CD4-positive, alpha-beta T cell treated with Interleukin-15 for 4 hours (primary cell): ENCODE measurements at places on chromosomes 16 and 17.

- no peak for DNase-seq
Measured at GRCh38 chr16:8889893-8890548, 7.9 kb downstream of the LITAFD start.

DNA sequence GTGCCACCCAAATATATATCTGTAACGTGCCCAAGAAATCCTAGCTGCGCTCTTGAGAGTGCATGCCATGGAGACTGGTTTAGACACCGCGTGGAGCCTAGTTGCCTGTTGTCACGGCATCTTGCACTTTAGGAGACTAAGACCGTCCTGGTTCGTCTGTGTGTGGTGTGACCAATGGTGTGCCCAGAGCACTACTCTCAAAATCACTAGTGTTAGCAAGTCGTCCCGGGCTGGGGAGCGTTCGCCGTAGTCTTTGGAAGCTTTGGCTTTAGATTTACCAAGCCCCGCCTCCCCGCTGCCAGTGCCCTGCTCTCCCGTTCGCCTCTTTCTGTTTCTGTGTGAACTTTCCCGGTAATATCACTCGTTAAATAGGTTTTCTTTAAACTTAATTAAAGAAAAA is 27.0 kb downstream of the CLUH start:
- DNase-seq, result no peak

- no peak for DNase-seq
Measured at GRCh38 chr17:47757386-47757785, 24.4 kb downstream of the TBX21 start.

DNA sequence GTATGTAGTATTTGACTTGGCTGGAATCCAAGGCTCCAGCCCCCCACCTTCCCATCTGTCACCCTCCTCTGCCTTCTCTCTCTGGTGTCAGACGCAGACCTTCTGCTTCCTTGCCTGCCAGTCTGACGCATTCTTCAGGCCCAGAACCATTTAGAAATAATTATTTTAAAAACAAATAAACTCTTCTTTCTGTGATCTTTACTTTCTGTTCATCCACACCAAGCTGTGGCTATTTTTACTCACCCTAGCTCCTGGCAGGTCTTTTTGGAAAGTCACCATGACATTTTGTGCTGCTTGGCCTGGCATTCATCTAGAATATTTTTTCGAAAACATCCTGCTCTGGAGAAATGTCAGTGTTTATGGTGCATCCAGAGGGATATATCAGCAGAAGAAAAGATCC is 330.7 kb upstream of the ASIC2 start:
- DNase-seq, result no peak

DNA sequence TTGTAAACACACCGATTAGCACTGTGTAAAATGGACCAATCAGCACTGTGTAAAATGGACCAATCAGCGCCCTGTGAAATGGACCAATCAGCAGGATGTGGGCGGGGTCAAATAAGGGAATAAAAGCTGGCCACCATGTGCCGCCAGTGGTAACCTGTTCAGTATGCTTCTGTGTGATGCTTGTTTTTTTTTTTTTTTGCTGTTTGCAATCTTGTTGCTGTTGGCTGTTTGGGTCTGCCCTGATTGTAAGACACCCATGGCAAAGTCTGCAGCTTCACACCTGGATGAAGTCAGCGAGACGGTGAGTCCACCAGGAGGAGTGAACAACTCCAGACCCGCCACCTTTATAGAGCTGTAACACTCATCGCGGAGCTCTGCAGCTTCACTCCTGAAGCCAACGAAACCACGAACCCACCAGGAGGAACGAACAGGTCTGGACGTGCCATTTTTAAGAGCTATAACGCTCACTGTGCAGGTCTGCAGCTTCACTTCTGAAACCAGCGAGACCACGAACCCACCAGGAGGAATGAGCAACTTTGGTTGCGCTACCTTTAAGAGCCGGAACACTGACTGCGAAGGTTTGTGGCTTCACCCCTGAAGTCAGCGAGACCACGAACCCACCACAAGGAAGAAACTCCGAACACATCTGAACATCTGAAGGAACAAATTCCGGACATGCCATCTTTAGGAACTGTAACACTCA is 85.0 kb upstream of the MED9 start:
- DNase-seq, result peak; percentile 78

DNA sequence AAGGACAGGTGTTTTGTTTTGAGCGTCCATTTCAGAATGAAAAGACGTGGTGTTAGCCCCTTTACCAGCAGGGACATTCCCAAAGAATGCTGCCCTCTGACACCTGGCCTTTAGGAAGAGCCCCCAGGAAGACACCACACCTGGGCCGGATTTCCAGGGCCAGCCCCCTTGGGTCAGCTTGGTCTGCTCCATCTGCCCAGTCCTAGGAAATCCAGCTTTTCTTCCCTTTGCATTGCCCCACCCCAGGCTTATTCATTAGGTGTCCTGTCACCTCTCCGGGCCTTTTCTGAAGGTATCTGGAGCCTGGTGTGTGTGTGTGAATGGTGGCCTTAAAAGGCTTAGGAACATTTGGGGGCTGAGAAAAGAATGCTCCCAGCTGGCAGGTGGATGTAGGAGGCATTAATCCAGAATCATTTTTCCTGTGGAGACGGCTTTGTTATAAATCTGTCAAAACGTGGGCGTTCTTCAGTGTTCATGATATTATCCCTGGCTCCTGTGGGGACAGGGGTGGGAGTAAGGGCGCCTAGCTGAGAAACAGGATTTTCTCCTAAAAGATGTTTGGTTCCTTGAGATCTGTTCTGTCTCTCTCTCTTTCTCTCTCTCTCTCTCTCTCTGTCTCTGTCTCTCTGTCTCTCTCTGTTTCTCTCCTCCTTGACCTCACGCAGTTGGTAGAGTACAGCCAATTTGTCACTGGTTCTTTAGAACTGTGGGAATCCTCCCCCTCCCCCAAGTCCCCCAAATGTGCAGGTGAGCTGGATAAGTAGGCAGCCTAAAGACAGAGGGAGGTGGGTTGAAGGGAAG is 84.0 kb downstream of the NTN1 start:
- DNase-seq, result no peak

GRCh38 chr17:39208136-39208535 is 8.1 kb downstream of the RPL19 start:
- no peak for DNase-seq

- no peak for DNase-seq
Measured at GRCh38 chr16:49644145-49644463, 211.8 kb downstream of the ZNF423 start.

GRCh38 chr16:4882633-4883285 is 35.5 kb downstream of the UBN1 start:
- DNase-seq, result no peak

- no peak for DNase-seq
Measured at GRCh38 chr17:28912281-28912937, 9.5 kb upstream of the DHRS13 start.

- DNase-seq, result no peak
Measured at GRCh38 chr17:79797492-79798298, 818 bp upstream of the CBX8 start.

- no peak for DNase-seq
Measured at GRCh38 chr17:3890082-3890877, 2.6 kb downstream of the CAMKK1 start.

DNA sequence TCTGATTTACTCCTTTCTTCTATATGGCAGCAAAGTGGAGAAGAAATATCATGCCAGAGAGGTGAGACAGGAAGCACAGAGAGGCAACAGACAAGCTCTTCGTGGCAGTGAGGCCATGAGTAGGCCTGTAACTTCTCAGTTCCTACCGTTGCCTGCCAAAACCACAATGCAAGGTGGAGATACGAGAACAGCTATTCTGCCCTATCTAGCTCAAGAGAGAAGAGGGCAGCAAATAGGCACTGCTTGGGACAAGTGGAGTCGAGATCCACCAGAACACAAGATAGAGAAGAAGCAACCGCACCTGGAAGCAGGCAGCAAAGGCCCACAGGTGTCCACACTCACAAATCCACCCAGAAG is 24.8 kb downstream of the RANBP10 start:
- DNase-seq, result peak; percentile 6

- no peak for DNase-seq
Measured at GRCh38 chr17:40315206-40315605, 6.2 kb downstream of the RARA start.

DNA sequence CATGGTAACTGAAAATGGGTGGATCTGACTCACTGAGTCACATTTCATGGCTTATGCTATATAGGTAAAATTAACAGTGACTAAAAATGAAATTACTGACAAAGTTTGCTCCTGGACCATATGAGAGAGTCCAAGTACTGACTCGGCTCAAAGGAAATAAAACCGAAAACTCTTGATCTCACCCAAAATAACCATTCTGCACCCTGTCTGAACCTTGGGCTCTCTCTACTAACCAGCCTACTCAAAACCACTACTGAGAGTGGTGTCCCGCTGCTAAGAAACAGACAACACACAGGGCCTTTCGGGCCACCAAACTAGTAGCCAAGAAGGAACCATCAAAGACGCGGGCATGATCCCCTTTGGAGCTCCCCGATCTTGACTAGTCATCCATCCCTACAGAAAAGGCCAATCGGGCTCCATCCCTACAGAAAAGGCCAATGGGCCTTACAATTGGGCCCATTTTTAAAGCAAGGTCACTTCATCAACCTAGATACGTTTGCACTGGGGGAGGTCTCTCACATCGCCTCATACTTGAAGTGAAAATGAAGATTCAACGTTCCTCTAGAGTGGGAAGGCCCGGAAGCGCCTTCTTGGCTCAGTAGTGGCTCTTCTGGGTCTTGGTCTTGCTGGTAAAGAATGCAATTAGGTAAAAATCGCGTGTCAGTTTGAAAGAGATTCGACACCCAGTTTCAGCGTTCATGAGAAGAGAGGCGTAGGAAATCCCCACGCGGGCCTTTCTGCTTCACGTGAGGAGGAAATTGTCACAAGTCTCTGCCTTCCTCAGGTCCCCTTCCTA is 720 bp upstream of the ZPBP2 start:
- peak; percentile 64 for DNase-seq

- DNase-seq, result no peak
Measured at GRCh38 chr17:73423806-73424205, 112.0 kb upstream of the CDC42EP4 start.

- DNase-seq, result no peak
Measured at GRCh38 chr16:58026139-58026704, 668 bp downstream of the MMP15 start.
